Neural crest cell (in vitro differentiated cells): ENCODE measurements at places on chromosomes 3 and 15. TPM values are rescaled to one million over a fixed set of nuclear protein-coding genes. Genes with fewer than 3 reads are reported as not detected.

Gene FAM107A
- total RNA-seq, result 1.6 and 2.3 TPM in 2 replicates

Gene DUOXA2
- not detected in 2 replicates for total RNA-seq

Gene ETFA
- total RNA-seq, result 109 and 119 TPM in 2 replicates

Gene PIERCE2
- total RNA-seq, result 2.0 and 2.7 TPM in 2 replicates
